NCI-H1417 treated with DMSO at 0.1 percent for 48 hours (cell line): ENCODE measurements at places on chromosomes 13 and 19.

DNA sequence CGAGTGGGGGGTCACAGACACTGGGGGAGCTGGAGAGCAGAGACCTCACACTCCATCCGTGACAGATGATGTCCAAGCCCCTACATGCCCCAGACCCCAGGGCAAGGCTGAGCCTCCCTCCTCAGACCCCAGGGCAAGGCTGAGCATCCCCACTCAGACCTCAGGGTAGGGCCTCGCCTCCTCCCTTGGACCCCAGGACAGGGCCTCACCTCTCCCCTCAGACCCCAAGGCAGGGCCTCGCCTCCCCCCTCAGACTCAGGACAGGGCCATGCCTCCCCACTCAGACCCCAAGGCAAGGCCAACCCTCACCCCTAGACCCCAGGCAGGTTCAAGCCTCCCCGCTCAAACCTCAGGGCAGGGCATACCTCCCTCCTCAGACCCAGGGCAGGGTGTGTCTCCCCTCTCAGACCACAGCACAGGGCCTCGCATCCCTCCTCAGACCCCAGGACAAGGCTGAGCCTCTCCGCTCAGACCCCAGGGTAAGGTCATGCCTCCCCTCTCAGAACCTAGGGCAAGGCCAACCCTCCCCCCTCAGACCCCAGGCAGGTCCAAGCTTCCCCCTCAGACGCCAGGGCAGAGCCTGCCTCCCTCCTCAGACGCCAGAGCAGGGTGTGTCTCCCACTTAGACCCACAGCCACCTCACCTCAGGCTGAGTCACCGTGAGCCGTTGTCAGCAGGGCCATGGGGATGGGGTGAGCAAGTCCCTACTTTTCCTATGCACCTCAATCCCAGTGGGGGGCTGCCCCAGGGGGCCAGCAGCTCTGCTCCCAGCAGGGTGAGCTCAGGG lies 1.7 kb upstream of the S1PR4 start:
- DNase-seq = no peak

GRCh38 chr19:17794731-17795494 lies at the start of gene B3GNT3:
B3GNT3 (plus strand) TSS chr19:17795138; CDS start chr19:17807808, 12,670 bp downstream.
- DNase-seq = no peak

DNA sequence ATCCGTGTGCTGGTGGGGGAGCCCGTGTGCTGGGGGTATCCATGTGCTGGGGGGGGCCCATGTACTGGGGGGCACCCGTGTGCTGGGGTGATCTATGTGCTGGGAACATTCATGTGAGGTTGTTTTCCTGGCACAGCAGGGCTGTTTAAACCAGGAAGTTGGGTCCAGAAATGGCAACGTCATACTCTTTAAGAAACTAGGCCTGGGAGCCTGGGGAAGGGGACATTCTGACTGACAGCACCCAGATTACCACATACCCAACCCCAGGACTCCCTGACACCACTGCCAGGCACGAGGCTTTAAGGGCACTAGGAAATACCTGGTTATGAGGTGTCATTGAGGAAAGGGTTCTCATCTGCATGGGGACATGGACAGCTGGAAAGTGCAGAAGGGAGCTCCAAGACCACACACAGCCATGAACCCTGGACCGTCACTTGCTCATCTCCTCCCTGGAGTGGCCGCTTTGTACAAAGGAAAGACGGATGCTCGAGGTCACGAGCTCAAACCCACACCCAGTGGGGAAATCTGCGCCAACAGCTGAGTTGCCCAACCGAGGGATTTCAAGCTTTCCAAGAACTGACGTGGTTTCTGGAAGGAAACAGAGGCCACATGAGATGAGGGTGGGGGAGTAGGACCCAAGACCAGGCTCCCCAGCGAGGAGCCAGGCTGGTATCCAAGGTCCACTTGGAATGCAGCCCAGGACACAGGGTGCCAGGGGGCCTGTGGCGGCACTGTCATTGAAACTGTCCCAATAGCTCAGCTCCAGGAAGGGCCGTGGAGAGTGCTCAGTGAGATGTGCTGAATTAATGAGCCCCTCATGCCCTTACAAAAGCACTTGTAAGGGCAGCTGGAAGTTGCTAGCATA lies 40.9 kb downstream of the RAB20 start:
- no peak for DNase-seq

DNA sequence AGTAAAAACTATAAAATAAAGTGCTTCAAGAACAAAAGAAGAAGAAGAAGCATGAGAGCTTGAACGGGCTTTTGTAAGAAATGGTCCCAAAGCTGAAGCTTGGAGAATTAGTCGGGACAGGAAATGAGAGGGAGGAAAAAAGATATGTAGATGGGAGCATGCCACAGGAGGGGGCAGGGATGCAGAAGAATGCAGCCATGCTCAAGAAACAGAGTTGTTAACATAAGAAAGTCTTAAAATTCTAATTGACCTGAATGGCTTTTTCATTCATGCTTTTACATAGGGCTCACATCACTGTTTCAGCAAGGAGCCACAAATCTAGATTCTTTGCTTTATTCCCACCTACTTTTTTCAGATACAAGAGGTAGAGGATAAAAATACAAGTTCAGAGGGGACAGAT lies 27.7 kb upstream of the NBEA start:
- no peak for DNase-seq

DNA sequence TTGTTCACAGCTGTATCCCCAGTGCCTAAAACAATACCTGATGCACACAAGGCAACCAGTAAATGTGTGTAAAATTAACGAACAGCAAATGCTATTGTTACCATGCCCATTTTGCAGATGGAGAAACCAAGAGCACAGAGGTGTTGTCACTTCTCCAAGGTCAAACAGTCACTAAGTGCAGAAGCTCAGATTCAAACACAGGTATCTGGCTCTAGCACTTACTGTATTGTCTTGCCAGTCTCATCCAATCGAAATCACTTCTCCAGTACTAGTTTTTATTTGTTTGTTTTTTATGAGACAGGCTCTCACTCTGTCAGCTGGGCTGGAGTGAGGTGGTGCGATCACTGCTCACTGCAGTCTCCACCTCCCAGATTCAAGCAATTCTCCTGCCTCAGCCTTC lies 13.7 kb downstream of the PLD3 start:
- DNase-seq = no peak

GRCh38 chr13:30965380-30965779 lies 32.9 kb downstream of the TEX26 start:
- DNase-seq = no peak

GRCh38 chr13:26132756-26133155 lies 80.9 kb upstream of the SHISA2 start:
- no peak for DNase-seq

GRCh38 chr19:41175801-41176777 lies 16.9 kb upstream of the CYP2S1 start:
- DNase-seq = no peak

DNA sequence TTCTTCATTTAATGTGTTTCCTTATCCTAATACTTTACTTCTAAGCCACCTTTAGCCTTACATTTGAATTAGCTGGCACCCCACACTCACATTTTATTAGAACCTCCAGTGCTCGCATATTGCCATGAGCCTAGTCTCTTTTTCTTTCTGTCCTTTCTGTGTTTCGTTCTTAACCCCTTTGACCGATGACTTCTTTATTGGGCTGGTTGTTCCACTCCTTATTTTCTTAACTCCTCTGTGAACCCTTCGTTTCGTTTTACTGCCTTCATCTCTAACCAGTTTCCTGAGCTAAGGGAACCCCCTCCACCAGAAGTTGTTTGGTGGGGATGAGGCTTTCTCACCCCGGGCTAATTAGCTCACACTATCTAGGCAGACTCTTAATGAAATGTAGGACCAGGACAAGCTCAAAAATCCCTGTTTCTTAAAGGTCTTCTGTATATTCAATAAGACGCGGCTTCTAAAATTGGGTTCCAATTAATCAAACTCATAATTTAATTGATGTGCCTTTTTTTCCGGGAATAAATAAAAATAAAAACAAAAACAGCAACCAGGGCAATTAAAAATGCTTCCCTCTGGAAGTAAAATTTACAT lies 19.1 kb upstream of the ARHGEF7 start:
- DNase-seq = no peak

GRCh38 chr13:67650471-67650870 lies 420.3 kb upstream of the PCDH9 start:
- DNase-seq = no peak

- no peak for DNase-seq
These were observed 8.0 kb downstream of the NPAS1 start for GRCh38 chr19:47027586-47028088.

DNA sequence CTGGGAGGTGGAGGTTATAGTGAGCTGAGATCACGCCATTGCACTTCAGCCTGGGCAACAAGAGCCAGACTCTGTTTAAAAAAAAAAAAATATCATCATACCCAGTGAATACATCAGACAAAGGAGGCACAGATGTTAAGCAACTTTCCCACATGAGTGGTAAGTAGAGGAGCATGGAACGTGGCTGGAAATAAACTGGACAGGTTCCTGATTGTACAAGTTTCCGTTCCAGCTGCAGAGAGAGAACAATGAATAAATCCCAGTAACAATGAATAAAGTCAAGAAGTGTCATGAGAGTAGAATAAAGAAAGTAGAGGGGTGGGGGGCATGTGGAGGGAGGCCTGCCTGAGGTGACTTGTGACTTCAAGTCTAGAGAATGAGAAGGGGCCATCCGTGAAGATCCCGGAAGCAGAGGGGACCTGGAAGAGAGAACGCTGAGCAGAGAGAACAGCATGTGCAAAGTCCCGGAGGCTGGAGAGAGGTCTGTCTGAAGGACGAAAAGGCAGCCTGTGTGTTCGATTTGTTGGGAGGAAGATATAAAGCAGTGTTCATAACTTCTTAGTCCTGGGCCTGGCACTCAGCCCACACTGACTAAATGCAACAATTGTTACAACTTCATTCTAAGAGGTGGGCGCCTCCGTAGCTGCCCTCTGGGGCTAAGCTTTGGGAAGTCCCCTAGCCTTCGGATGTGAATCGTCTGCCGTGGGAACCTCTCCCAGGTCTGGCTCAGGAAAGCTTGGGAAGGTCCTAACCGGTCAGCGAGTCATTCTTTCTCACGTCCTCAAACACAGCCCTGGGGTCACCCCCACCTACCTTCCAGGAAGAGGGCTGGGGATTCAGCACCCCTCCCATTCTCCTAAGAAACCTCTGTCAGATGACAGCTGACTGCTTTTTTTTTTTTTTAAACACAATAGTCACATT lies 15.3 kb upstream of the ARHGEF18 start:
- DNase-seq = no peak

DNA sequence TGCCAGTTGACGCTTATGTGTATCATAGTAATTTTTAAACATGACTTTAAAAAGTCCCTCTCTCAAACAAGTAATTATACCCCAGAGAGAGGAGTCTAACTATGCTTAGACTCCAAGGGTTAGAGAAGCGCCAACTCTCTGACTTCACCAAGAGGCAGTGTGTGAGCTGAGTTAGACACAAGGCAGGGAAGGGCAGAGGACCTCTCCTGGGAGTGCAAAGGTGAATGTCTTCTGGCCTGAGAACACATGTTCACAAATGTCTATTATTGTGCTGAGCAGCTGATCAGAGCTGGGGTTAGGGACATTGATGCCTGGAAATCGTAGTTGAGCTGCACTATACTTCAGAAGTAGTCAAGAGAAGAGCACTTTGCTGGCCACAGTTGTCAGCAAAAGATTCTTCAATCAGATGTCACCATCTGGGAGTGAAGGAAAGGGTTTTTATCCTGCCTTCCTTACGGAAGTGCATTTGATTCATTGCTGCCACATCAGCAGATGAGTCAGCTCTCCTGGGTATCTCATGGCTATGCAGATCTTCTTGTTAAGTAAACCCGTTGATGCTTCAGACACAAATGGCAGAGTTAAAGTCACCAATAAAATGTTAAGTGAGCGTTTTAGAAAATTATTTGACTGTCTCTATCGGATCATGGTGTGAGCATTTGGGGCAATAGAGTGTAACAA lies 283.2 kb upstream of the ARGLU1 start:
- DNase-seq = no peak

DNA sequence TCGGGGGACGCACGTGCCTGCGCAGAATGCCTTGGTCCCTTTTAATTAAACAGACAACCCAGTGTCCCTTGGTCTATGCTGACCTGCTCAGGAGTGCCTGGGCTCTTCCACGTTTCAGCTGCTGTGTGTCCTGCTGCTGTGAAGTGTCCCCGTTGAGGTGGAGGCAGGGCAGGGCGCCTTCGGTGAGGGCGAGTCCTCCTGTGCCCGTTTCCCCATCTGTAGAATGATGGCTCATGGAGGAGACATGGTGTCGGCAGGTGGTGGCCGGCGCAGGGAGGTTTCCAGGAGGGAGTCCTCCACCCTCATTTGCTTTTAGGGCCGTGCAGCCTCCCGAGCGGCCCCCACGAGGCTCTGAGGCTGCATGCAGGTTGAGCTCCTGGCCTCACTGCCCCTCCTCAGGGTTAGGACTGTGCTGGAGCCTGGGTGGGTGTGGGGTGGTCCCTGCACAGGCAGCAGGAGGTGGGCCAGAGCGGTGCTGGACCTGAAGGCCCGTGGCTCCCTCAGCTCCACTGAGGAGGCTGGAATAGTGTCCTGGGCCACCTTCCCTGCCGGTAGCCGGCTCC lies 8.8 kb downstream of the STK11 start:
- no peak for DNase-seq
